ENCODE measurements at places on chromosomes 5 and 9.

GRCh38 chr5:82354543-82354942 lies 76.4 kb upstream of the RPS23 start:
- DNase-seq = no peak

DNA sequence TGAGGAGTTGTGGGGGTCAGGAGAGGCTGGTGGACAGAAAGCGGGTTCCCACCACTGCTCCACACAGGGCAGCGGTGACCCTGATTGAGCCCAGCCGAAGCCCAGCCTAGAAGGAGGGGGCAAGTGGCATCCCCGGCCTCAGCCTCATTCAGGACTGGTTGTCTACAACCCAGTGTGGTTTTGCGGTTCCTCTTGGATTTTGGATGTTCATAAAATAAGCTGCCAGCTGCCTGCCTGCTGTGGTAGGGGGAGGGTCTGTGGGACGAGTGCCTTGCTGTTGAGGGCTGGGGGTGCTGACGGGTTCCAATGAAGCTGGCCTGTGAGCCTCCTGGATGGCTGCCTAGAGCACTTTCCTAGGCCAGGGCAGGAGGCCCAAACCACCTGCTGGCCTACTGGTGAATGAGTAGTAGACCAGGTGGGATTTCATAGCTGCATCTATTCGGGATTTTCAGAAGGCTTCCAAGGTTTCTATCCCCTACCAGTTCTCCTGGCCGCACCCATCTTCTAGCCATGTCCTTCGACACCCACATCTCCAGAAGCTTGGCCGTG lies 102.4 kb downstream of the NDFIP1 start:
- DNase-seq = no peak

GRCh38 chr5:77255617-77256016 lies 45.1 kb downstream of the PDE8B start:
- DNase-seq = no peak

DNA sequence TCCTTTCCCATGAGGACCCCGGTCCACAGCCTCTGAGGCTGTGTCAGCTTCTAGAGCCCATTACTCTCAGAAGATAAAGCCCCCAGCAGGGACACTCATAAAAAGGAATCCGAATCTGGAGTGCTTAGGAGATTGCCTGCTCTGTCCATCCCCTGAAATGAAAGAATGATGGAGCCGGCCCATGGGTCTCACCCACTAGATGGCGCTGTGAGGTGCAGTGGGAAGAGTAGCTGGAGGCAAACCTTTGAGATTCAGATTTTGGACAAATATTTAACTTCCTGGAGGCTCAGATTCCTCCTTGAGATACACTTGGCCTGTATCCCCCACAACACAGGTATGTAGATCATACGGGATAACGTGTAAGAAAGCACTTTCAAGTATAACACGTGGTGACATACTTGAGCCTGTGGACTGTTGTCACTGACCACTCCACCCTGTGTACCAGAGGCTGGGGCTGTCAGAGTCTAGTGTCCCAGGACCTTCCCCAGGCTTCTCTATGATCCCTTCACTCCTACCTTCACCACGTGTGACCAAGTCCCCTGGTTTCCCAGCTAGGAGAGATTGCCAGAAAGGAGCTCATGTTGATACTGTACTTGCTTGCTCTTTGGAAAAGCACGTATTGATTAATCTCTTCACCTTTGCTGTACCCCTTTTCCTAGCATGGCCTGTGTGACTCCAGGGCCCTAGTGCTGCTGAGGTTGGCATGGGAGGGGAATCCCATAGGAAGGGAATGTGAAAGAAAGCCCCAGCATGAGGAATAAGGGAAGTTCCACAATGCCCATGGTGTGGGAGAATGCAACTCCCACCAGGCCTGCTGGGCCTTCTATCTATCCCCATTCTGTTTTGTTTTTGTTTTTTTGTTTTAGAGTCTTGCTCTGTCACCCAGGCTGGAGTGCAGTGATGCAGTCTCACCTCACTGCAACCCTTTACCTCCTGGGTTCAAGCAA lies 32.1 kb downstream of the TRMO start:
- peak; percentile 13 for DNase-seq

GRCh38 chr5:93421987-93422401 lies 159.0 kb downstream of the NR2F1-AS1 start:
- no peak for DNase-seq

- no peak for DNase-seq
Measured at GRCh38 chr9:35079041-35079425, 709 bp downstream of the FANCG start.

DNA sequence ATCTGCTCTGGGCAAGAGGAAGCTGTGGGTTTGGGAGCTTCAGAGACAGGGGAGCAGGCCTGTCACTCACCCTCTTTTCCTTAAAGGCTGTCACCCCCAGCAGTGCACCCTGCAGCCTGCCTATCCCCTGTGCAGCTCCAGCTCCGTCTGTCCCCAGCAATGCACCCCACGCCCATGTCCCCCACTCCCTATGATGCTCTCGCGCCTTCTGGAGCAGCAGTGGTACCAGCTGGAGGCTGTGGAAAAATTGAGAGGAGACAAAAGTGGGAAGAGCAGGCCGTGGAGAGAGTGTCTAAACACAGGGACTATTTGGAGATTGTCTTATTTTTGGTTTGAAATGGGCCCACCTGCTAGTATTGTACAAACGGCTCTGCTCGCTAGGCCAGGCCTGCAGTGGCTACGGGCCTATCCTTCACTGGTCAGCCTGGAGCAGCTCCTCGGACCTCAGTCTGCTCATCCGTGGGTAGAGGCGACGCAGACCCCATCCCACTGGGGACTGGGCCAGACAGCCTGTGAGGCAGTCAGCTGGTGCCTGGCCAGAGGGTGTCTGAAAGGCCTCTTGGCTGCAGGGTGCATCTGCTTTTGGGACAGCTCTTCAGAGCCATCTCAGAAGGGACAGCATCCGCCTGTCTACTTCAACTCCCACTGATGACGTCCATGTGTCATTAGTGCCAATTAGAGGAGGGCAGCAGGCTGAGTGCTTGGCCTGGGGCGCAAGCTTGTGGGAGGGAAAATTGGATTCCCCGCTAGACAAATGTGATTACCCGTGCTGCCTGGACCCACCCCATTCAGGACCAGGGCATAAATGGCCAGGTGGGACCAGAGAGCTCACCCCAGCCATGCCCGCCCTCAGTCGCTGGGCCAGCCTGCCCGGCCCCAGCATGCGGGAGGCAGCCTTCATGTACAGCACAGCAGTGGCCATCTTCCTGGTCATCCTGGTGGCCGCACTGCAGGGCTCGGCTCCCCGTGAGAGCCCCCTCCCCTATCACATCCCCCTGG lies at the start of gene DBH:
DBH (plus strand) TSS at position 831 of the 999 bp plus-strand sequence; CDS start at position 840, 9 bp downstream.
- DNase-seq = no peak

DNA sequence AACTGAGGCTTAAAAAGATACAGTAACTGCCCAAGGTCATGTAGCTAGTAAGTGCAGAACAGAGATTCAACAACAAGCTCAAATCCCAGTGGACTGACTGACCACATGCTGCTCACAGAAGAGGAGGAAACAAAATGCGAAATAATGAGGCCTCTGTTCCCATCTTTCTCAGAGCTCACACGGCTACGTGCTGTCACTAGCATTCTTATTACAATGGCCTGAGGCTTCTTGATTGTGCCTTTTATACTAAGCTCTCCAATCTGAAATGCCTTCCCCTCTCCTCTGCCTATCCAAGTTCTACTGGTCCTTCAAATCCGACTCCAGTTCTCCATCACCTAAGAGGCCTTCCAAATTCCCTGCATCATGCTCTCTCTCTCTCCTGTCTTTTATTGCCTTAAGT lies 26.0 kb downstream of the SGTB start:
- no peak for DNase-seq

DNA sequence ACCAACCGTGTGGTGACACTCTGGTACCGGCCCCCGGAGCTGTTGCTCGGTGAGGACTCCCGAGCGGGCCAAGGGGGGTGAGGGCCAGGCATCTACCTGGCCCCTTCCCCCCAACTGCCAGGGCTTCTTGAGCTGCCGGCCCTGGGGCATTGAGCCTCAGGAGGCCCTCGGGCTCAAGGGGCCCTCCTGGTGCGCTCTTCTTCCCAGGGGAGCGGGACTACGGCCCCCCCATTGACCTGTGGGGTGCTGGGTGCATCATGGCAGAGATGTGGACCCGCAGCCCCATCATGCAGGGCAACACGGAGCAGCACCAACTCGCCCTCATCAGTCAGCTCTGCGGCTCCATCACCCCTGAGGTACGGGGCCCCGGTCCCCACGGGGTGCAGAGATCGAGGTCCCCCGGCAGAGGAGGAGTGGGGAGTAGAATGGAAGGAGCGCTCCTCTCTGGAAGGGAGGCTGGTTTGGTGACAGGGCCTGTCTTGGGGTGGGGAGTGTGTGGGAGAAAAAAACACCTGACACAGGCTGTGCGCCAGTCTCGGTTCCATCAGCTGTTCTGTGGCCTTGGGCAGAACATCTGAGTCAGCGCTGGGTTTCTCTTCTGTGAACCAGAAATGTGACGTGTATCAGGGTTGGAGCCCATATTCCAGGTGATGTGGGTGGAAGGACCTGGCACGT lies 2.6 kb downstream of the CDK9 start:
- DNase-seq = no peak

DNA sequence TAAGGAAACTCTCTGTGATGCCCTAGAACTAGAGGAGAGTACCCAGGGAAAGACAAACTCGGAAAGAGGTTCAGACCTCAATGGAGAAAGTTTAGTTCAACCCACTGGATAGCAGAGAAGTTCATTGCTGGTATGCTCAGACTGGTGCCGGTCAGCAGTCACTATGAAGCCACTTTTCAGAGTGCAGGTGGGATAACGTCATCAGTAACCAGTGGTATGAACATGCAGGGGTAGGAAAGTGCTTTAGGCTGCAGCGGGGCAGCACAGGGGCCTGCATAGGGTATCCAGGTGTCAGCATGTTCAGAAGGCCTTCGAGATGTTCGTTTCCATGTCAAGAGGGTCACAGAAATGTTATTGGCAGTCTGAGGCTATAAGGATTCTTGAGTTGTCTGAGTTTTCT lies 20.8 kb upstream of the ANKRD55 start:
- DNase-seq = no peak

DNA sequence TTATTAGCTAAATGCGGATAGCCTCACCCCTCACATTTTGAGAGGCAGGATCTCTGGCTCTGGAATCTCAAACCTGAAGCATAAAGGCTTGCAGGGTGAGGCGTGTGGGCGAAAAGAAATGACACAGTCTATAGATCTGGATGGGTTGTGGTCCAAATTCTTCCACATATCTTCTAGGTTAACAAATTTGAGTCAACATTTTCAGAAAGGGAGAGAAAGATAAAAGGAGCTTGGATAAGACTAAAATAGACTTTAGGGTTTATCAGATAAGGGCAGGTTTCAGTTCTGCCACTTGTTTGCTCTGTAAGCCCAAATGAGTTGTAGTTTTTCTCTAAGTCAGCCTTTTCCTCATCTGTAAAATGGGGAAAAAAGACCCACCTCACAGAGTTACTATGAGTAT lies 220.9 kb downstream of the TRIM32 start:
- DNase-seq = no peak

DNA sequence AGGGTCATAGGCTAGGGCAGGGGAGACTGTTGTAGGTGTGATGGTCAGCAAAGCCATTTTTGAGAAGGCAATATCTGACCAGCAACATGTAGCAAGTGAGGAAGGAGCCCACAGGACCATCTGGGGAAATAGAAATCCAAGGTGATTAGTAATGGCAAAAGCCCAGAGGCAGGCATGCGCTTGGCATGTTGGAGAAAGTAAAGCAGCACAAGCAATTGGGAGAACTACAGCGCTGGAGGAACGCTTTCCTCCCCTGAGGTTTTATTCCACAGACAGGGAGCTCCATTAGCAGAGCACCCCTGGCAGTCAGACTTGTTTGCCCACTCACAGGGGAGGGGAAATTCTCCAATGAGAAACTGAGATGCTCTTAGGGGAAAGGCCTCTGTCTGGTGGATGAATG lies 54.8 kb upstream of the FOXB2 start:
- DNase-seq = no peak

DNA sequence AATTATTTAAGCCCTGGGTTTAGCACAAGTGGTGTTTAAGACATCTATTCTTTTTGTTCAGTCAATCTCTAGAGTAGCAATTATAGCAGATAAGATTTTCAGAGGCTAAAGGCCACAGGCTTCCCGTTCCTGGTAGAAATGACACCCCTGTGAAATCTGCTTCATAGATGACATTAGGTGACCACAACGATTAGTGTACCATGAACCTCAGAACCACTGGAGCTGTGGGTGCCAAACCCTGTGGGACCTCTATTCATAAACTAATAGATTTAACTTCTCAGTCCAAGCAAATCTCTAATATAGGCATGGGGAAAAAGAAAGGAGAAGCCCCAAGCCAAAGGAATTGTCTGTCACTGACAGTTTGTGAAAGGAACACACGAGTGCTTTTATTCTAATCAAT lies 207.4 kb downstream of the ARRDC3 start:
- no peak for DNase-seq

- DNase-seq = no peak
Measured at GRCh38 chr5:177475563-177476427, 2.4 kb upstream of the DBN1 start.

GRCh38 chr5:10708189-10708944 lies 52.7 kb downstream of the DAP start:
- DNase-seq = no peak

DNA sequence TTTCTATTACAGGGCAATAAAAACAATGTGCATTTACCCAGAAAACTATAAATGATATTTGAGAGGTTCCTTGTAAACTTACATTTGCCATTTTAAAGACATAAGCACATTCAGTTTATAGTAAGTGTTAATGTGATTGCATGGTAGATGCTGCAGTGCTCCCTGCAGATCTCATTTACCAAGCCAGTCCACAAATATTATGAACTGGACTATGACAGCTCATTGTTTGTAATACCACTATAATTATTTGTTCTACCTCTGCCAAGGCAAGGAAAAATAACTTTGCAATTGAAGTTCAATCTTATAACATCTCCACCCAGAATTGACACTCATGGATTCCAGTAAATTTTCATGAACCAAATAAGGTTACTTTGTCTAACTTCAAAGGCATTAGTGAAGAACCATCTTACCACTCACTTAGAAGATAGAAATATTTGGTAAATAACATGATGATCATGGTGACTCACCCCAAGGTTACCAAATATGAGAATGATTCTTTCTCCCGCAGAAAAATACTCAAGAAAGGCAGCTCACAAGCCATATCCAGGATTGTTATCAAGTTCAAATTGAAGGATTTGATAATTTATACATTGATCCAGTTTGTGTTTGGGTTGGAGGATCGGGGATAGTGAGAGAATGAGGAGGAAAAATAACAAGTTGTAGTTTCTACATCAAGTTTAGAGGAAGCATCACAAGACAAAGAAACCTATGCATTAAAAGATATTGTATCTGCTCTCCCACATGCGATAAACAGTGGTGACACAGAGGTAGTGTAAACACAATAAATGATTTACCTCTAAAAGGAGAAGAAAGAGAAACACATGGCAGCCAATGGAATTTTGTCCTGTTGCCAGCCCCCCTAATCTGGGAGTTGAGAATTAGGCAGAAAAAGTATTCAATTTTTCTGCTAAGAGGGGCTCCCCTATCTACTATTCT lies 29.5 kb downstream of the CDH9 start:
- no peak for DNase-seq

GRCh38 chr5:158450751-158451171 lies 591.8 kb upstream of the CLINT1 start:
- no peak for DNase-seq
